ENCODE measurements at places on chromosomes 5 and 9.

- peak; percentile 99 for DNase-seq
These were observed 138.8 kb downstream of the GRIA1 start for GRCh38 chr5:153629027-153629895.

GRCh38 chr9:123324767-123325183 is 31.2 kb upstream of the CRB2 start:
- no peak for DNase-seq

DNA sequence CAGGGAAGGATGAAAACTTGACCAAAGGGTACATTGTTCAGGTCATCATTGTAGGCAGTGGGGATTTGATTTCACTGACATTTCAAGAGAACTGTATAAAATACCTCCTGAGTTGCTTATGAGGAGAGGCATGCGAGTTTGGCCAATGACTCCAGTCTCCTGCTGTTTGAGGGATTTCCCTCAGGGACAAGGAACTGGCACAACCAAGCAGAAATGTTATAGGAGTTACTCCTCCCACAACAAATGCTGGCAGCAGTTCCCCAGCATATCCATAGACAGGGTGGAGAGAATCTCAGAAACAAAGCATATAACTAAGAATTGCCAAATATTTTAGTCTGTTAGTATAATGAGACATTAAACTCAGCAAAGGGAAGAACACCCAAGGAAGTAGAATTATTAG is 47.2 kb upstream of the FBXL7 start:
- peak; percentile 94 for DNase-seq

DNA sequence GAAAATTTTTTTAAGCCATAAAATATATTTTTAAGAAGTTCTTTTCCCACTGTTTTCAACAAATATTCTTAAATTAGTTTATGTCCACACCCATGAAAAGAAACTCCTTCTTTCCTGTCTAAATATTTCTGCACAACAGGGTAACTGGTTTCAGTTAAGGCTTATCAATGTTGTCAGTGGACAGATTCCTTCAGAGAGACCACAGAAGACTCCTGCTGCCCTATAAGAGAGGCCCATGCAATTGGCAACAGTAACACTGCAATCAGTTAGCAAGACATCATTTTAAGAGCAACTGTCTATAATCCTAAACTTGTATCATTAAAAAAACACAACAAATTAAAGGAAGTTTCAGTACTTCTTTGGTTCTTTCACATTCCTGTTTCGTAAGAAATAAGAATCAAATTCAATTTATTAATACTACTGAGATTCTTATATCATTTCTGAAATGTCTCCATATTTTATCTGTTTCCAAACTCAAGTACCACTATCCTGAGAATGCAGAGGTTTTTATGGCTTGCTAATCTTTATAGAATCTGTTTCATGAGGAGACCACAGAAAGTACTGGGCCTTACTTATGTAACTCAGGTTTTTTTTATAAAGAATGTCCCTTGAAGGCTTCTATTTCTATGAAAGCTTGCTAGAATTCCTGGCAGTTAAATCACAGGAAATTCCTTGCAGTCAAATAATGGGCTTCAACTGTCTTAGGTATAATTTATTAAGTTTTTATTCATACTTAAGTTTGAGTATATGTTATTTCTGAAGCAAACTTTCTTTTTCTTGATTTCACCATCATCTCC is 240.2 kb downstream of the RFX3 start:
- peak; percentile 53 for DNase-seq

DNA sequence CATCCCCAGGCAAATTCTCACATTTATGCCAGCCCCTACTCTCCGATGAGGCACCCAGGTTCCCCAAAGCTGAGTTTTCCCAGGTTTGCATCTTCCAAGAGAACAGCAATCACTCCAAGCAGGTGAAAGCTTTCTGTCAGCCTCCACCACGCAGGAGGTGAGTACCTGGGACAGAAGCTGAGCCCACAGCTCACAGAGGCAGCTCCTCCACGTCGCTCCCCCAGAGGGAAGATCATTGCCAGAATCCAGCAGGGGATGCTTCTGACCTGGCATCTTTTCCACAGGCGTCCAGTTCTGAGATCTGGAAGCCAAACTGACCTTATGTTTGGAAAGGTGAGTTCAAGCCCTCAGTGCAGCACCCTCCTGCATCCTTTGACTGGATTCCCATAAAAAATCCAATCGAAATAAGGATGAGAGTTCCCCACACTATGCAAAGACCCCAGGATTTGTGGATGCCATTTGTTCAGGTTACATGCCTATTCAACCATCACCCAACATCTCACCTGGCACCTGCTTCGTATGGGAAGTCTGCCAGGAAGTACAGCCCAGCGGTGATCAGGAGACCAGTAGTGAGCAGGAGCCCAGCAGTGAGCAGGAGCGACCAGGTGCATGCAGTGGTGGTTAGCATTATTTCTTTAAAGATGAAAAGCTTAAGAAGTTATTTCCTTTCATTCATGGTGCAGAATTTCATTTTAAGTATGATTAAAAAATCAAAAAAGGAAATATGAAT is 47.4 kb upstream of the OLFM1 start:
- no peak for DNase-seq

DNA sequence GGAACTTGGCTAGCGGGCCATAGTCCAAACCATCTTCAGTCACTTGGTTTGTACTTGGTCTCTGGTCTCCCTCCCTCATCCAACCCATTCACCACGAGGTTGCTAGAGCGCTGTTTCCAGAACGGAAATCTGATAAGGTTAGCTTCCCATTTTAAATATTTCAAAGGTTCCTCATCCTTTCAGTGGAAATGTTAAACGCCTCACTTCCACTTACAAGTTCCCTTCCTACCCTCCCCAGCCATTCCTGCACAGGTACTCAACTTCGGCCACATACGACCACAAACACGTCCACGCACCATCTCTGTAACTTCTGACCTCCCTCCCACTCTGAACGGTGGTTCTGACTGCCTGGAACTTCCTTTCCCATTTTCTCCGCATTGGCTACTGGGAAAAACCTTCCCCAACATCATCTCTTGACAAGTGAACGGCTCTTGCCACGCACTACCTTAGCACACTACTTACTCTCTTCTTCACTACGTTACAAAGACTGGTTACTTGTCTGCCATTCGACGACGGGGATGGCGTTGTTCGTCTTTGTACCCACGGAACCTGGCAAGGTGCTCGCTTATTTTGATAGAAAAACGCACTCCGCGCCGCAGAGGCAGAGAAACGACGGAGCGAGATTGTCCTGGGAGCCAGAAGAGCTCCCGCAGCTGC is 629 bp downstream of the CCNH start:
- peak; percentile 8 for DNase-seq

- peak; percentile 33 for DNase-seq
These were observed 8.2 kb downstream of the CERCAM start for GRCh38 chr9:128428644-128429512.

DNA sequence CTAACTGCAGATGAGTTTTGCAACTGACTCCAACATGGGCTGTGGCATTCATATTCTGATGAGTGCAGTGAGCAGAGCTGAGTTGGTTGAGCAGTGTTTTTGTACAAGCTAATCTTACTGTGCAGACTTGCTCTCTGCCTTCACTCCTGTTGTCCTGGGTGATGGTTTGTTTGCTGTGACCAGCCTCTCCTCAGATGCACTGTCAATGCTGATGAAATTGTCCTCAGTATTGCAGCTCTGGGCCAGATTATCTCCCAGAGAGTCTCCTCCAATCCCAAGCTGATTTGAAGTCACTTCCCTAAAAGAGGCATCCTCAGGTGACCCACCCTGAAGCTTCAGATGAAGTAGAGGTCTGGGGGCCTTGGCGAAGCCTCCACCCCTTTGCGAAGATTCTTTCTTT is 581.8 kb downstream of the ACTL7B start:
- peak; percentile 47 for DNase-seq

- no peak for DNase-seq
These were observed 146.8 kb downstream of the LURAP1L start for GRCh38 chr9:12921621-12922020.

DNA sequence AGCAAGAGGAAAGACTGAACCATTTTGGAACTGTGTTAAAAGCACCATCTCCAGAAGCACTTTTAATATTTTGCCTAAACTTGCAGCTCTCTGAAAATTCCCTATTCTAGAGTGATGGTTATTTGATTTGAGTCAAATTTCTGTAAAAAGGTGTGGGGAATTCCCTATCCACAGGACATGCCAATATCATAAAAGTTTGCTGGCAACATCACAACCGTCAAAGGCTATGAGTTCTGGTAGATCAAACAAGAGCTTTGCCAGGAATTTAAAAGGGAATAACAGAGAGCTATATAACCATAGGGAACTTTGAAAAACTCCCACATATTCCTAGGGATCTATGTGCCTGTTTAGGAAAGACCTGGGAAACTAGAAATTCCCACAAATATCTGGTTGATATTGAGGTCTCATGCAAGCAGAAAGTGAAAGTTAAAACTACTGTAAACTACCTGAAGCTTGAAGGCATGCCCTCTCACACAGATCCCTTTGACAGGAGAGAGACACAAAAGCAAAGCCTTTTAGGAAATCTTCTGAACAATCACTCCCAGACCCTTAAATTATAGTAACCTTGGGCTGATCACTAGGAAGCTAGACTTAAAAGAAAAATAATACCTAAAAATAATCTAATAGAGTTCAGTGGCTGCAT is 549.9 kb downstream of the ANXA1 start:
- DNase-seq = no peak

- no peak for DNase-seq
These were observed 65.7 kb downstream of the SIL1 start for GRCh38 chr5:139132515-139132914.

DNA sequence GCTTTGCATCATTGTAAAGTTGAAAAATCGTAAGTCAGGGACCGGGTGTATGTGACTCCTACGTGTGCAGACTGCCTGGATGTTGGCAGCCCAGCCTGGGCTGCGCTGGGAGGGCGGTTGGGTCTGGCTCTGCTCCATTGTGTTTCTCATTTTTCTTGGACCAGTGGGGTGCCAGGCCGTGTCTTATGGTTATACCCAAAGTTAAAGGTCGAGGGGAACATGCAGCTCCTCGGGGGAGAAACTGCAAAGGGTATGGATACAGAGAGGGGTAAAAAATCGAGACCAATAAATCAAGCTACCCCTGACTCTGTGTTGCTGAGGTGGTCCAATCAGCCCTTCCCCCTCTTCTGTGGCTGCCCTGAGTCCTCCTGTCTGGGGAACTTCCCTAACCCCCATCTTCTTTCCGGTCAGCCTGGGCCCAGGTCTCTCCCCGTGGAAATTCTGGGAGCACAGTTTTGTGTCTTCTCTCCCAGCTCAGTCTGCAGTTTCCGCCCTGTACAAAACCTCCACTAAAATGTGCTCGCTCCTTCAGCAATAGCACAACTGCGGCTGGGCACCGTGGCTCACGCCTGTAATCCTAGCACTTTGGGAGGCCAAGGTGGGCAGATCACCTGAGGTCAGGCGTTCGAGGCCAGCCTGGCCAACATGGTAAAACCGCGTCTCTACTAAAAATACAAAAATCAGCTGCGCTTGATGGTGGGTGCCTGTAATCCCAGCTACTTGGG is 34.1 kb upstream of the UNC5A start:
- DNase-seq = no peak

GRCh38 chr5:68699966-68700365 is 393.8 kb upstream of the SLC30A5 start:
- no peak for DNase-seq

- no peak for DNase-seq
These were observed 135.9 kb upstream of the CCDC152 start for GRCh38 chr5:42620579-42621216.

- no peak for DNase-seq
These were observed 3.6 kb upstream of the PAX5 start for GRCh38 chr9:37037503-37038301.

DNA sequence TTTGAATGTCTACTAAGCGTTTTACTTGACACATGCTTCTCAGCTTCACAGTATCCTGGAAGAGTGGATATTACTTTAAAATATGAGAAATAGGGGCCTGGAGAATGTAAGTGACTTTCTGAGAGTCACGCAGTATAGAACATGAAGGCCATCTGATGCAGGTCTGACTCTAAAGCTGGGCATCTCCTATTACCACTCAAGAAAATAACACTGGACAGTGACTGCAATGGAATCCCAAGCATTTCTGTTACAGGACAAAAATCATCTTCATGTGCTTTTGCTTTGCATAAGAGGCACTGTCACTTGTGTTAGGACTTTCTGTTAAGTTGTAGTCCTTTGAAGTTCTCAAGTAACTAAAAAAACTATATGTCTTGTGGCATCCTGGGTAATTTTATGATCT is 335.5 kb downstream of the FBXL7 start:
- DNase-seq = peak; percentile 34

DNA sequence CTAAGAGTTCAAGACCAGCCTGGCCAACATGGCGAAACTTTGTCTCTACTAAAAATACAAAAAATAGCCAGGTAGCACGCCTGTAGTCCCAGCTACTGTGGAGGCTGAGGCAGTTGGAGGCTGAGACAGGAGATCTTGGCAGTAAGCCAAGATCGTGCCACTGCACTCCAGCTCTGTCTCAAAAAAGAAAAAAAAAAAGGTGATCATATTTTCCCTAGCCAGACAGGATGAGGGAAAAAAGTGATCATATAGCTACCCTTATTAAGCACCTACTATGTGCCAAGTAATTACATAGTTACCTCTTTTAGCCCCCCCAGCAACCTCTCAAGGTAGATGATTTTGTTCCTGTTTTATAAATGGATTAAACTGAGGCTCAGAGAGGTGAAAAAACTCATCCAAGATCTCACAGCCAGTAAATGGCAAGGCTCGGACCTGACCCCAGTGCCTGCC is 18.1 kb upstream of the RPL26L1 start:
- DNase-seq = peak; percentile 29

DNA sequence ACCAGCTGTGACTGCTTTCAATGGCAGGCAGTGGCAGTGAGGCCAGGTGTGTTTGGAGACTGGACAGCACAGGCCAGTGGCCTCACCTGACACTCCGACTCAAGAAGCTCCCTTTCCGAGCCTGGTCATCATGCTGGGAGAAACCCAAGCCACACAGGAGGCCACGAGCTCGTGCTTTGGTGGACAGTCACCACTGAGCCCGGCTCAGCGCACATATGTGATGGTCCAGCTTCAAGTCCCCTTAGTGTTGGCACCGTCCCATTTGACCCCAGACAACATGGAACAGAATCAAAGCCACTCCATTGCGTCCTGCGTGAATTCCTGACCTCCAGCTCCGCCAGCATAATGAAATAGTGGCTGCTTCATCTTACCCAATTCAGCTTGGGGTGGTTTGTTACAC is 64.0 kb upstream of the PPP1R26 start:
- DNase-seq = no peak

- DNase-seq = no peak
These were observed 1630.1 kb upstream of the C9orf72 start for GRCh38 chr9:29203244-29203930.

DNA sequence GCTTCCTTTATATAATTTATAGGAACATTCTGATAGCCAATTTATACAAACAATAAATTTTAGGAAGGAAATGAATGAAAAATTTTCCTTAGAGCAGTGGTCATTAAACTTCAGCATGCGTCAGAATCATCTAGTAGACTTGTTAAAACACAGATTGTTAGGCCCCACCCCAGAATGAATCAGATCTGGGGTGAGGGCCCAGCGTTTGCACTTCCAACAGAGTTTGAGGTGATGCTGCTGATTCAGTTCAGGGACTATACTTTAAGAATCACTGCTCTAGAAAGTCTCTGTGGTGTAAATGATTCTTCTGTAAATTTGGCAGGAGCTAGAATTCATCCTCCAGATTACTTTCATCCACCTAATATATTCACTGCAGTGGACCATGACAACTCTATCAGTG is 80.4 kb downstream of the SLC12A2 start:
- DNase-seq = peak; percentile 4

- no peak for DNase-seq
These were observed 8.7 kb downstream of the UBQLN1 start for GRCh38 chr9:83698976-83699585.
